Breast epithelium (tissue), 4 donors: ENCODE measurements at places on chromosomes 3 and 15.

GRCh38 chr3:128153156-128154041 lies at the start of gene EEFSEC:
TSS of gene EEFSEC (plus strand) at chr3:128153481. CDS start at chr3:128153508, 27 bp downstream.
- DNase-seq = peak; percentile 51

- no peak for DNase-seq
Observed at GRCh38 chr15:68311464-68311835, 33.9 kb downstream of the FEM1B start.

GRCh38 chr15:101065570-101066221 lies 146.5 kb downstream of the LRRK1 start:
- DNase-seq = no peak

DNA sequence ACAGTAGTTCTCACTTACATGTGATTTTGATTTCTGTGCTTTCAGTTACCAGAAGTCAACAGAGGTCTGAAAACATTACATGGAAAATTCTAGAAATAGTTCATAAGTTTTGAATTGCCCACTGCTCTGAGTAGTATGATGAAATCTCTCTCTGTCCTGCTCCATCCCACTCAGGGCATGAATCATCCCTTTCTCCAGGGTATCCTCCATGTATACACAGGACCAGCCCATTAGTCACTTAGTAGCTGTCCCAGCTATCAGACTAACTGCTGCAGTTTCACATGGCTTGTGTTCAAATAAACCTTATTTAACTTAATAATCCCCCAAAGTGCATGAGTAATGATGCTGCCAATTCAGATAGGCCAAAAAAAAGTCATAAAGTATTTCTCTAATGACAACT lies 38.6 kb downstream of the EPHA3 start:
- DNase-seq = no peak

DNA sequence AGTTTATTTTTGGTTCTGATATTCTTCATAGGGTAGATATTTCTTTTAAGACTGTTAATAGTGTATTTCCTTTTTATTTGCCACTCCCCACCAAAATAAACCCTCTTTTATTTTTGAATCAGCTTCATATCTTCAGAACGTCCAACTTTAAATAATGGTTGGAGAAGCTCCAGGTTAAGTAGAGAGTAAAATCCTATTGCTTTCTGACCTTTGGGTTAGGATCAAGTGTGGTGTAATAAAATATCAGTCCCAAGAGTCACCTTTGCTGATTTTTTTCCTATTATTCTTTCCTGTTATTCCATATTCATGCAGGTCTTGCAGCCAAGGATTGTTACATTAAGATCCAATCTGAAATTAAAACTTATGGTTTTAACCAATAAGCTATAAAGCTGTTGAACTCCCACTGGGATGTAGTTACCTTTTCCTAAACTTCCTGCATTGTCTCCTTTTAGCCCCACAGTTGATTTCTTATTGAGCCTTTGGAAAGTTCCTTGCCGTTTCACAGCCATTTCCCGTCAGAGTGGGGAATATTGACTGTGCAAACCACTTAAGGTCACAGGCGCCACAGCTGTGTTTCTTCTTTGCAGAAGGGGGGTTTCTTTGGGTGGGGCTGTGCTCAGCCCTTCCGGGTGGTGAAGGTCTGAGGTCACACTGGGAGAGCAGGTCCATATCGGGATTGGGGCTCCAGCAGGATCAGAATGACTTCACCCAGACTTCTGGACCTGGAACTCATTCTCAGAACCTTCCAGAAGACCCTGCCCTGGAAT lies 287.3 kb upstream of the CTDSPL start:
- no peak for DNase-seq

DNA sequence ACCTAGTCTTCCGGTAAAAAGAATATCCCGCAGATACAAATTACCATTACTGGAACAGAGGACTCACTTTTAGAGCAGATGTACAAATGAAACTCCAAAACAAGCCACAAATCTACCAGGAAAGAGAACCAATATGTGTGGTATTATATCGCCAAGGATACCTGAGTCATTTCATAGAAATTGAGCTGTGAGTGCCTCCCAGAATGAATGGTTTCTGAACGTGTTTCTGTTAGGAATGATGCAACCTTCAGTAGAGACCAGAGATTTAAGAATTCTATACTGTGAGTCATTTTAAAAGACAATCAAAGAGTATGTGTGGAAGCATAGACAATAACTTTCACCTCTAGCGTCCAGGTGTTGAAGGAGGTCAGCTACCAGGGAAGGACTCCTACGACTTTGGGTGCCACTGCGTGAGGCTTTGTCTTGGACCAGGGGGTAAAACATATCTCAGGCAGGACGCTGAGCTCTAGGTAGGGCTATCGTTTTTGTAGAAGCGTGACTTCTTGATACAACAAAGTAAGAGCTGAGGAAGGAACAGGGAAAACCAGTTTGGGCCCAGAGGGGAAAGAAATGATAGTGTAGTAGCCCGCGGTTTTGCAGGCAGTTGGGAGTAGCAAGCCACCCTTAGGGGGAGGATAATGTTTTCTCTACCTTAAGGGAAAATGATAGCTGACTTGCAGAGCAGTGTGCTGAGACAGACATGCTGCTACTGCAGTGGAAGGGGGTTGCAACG lies 210.4 kb downstream of the TP63 start:
- no peak for DNase-seq

- no peak for DNase-seq
Observed at GRCh38 chr3:58258392-58259055, 20.9 kb downstream of the ABHD6 start.

DNA sequence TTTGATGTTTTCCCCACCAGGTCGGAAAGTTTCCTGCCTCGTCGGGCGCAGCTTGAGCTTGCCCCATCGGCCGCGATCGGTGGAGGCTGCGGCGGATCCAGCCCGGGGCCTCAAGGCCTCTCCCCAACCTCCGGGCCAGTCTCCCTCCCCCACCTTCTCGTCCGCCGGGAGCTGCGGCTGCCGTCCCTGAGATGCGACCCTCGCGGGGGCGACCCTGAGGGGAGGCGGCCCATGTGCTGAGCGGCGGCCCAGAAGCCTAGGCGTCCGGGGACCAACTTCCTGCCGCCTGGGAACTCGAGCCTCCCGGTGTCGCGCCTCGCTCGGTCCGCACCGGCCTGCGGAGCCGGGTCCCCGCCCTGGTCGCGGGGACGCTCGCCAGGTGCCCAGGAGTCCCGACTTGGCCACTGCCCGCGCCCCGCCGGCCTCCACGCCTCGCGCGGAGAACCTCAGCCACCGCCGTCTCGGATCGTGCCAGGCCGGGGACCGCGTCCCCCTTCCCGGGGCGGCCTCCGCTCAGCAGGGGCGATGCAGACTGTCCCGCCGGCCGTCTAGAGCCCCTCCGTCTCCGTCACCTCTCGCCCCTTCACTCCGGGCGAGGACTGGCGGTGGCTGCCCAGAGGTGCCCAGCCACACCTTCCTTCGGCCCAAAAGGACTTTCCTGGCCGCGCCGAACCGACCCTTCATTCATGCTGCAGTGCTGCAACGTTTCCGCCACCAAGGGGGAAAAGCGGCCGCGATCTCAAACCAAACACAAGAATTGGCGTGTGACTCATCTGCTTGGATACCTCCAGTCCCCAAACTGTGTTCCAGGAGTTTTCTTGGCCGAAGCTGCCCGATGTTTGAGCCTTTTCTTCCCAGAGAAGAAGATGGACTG lies 656 bp downstream of the SLMAP start:
- peak; percentile 51 for DNase-seq

DNA sequence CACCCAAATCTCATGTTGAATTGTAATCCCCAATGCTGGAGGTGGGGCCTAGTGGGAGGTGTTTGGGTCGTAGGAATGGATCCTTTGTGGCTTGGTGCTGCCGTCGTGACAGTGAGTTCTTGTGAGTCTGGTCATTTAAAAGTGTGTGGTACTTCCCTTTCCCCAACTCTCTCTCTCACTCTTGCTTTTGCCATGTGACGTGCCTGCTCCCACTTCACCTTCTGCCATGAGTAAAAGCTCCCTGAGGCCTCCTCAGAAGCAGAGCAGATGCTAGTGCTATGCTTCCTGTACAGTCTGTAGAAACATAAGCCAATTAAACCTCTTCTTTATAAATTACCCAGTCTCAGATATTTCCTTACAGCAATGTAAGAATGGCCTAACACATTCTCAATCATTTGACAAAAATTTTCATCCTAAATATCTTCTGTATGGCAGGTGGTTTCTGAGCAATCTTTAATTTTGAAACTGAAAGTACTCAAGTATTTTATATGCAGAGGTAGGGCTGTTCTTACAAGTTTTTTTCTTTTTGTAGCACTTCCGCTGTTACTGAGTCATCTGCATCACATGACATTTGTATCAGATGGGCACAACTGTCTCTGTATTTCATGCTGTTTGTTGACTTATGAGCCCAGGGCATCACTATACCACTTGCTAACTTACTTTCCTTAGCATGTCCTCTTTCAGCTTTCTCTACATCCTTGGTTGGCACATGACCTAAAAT lies 8.8 kb downstream of the RPL39L start:
- DNase-seq = no peak

- DNase-seq = no peak
Observed at GRCh38 chr15:38695249-38696108, 130.9 kb upstream of the RASGRP1 start.

GRCh38 chr3:125278155-125278554 lies 65.6 kb upstream of the SLC12A8 start:
- DNase-seq = no peak

- no peak for DNase-seq
Observed at GRCh38 chr3:189853906-189854305, 222.7 kb downstream of the TP63 start.
